ENCODE measurements at places on chromosomes 5 and 9. TPM values are rescaled to one million over a fixed set of nuclear protein-coding genes. Genes with fewer than 3 reads are reported as not detected.

CREBRF gene
- 16.3 TPM for total RNA-seq

TESK1 gene
- total RNA-seq = 31.0 TPM

GFI1B gene
- total RNA-seq = not detected

IFNB1 gene
- 0.26 TPM for total RNA-seq

GRIA1 gene
- total RNA-seq = not detected

CCIN gene
- not detected for total RNA-seq

LMX1B gene
- total RNA-seq = not detected

NIM1K gene
- 0.75 TPM for total RNA-seq

CNTNAP3 gene
- total RNA-seq = not detected

CCDC187 gene
- not detected for total RNA-seq

HCN1 gene
- not detected for total RNA-seq
